ENCODE measurements at places on chromosomes 12 and 14.

GRCh38 chr12:121786440-121786825 lies 7.1 kb downstream of the RHOF start:
- DNase-seq: no peak

GRCh38 chr14:96158735-96159134 lies 45.9 kb upstream of the BDKRB2 start:
- no peak for DNase-seq

DNA sequence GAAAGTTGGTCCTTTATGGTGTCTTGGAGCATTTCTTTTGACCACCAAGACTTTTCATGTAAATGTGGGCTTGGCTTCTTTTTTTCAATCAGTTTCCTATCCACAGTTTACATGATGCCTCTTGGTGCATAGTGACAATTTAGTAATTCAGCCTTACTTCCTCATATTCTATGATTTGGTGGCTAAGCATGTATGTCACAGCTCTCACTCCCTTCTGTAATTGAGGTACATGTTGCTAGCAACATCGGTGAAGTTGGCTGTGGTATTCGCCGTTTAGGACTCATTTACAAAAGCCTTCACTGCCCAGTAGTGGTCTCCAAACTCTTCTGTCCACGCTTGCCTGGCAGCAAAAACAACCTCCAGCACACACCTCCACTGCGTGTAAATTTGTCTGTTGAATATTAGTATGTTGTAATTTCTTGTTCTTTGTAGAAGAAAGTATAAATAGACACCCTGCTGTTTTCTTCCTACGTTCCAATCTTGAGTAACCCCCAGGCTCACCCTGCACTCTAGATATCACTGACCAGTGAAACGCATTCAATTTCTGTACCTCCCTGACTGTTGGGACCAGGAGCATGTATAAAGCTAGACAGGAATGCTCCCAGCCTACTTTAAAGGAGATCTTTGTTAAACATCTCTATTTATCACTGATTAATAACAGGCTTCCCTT lies 90.4 kb downstream of the PPP2R5C start:
- no peak for DNase-seq

DNA sequence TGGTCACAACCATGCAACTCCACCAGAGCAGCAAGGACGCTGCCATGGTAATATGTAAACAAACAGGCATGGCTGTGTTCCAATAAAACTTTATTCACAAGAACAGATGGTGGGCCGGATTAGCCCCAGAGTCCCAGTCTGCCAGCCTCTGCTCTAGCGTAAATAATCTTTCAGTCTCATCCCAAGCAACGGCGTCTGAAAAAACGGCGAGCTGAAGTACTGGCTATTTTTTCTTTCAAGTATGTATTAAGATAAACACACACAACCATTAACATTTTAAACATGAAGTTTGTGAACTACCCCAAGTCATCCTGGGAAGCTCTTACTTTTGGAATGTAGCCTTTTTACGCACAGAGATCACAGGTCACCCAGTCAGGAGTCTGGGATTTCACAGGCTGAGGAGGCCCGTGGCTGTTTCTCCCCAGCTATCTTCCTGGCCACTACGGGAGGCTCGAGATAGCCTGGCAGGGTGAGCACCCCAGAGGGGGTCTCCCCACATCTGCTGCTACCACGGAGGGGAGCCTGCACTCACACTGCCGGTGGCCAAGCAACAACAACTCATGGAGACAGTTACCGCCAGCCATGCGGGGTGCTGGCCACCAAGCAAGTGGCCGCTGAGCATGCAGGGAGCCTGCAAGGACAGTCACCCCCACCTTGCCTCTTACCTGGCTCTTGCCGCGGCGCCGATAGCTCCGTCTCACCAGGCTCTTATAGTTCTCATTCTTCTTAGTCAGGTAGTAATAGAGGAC lies 124.6 kb downstream of the RFLNA start:
- DNase-seq: no peak

DNA sequence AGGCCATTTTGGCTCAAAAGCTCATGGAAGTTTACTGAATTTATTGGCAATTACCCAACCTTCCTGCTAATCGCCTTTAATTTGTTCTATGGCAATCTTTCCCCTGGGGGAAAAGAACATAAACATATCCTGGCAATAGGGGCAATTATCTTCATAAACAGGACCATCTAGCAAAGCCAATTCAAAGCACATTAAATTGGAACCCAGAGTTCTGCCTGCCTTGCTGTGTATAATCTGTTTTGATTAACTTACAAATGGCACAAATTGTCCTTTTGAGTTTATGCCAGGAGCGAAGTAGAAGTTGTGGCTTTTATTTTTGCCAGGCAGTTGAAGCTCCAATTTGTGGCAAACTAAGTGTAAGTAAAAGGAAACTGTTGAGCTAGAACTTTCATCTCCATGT lies 68.6 kb downstream of the C12orf50 start:
- no peak for DNase-seq

DNA sequence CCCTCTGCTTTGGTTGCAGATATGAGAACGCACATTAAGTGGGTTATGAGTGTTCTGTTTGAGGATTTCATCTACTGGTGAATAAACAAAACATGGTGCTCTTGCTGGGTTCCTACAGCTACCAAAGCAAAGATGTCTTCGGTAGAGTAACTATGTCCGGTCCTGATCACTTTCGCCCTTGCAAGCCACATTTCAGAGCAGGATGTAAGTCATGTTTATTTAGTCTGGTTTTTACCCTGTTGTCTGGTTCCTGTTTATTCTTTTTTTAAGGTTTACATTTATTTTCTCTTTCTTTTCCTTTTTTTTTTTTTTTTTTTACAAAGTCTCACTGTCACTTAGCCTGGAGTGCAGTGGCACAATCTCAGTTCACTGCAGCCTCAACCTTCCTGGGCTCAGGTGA lies 99.2 kb downstream of the VEZT start:
- DNase-seq: no peak

- DNase-seq: no peak
Observed at GRCh38 chr12:112370199-112370598, 12.0 kb downstream of the HECTD4 start.

GRCh38 chr12:44738051-44738450 lies 138.1 kb downstream of the NELL2 start:
- DNase-seq: peak; percentile 86

GRCh38 chr12:133129368-133130037 lies 571 bp downstream of the ZNF891 start:
- DNase-seq: no peak

DNA sequence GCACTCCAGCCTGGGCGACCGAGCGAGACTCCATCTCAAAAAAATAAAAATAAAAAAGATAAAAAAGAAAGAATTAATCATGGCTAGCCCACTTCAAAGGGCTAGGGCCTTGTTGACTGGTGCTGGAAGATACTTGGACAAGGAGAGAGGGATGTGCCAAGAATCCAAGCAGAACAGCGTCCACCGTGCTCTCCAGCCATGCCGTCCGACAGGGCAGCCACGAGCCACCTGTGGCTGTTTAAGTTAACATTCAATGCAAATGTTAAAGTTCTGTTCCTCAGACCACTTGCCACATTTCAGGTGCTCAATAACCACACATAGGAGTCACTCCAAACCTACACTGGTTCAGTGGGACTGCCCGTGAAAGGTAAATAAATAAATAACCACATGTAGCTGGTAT lies 21.4 kb downstream of the SLC6A13 start:
- no peak for DNase-seq

- DNase-seq: peak; percentile 55
Observed at GRCh38 chr12:87953256-87953860, 75.8 kb downstream of the C12orf50 start.

- DNase-seq: no peak
Observed at GRCh38 chr12:88035907-88036289, 6.7 kb upstream of the C12orf50 start.

- DNase-seq: no peak
Observed at GRCh38 chr12:104420868-104421267, 35.9 kb upstream of the CHST11 start.

DNA sequence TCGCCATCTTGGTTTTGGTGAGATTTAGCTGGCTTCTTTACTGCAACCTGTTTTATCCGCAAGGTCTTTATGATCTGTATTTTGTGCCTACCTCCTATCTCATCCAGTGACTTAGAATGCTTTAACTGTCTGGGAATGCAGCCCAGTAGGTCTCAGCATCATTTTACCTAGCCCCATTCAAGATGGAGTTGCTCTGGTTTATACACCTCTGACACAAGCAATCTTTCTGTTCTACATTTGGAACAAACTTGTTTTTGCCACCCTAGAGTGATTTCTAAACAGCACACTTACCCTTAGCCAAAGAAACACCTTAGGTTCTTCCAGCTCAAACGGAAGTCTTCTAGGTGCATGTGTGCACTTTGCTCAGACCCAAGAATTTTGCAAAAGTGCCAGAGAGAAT lies 122.3 kb downstream of the CCDC60 start:
- no peak for DNase-seq

DNA sequence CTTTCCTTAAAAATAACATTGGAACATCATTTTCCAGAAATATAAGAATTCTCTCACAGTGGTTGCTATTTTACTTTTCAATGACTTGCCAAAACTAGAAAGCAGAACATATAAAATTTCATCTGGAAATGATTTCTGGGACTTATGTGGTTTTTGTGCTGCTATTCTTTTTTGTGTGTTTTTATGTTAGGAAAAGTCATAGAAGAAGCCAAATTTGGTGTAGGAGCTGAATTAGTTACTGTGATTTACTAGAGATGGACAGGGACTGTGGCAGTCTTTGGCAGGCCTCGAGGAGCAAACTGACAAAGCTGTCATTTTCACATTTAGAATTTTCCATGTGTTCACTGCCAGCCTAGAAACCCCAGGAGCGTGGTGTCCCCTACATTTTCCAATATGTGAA lies 38.3 kb upstream of the LDHB start:
- no peak for DNase-seq

GRCh38 chr14:47235619-47236018 lies 439.8 kb downstream of the MDGA2 start:
- DNase-seq: no peak

Measured in SK-N-DZ (cell line).